GM23338 (cell line): ENCODE measurements at places on chromosomes 7 and 10. TPM values are rescaled to one million over a fixed set of nuclear protein-coding genes. Genes with fewer than 3 reads are reported as not detected.
A peak's percentile ranks its signal among the peaks of the same experiment; 100 is the strongest.

Gene SPACDR
- total RNA-seq = 0.52 TPM in 1 of 2 replicates, not detected in the other

Gene ENKUR
- total RNA-seq = not detected in 2 replicates

Gene ZNF277
- 22.5 and 25.4 TPM in 2 replicates for total RNA-seq

Gene SPDYE3
- total RNA-seq = not detected in 2 replicates

Gene C10orf143
- 0.21 and 0.62 TPM in 2 replicates for total RNA-seq

GRCh38 chr10:4215963-4216575 lies 431.1 kb upstream of the KLF6 start:
- H3K4me1 ChIP-seq = peaks cover 39% of the 10 kb centered on the region
- no peaks in the 10 kb centered on the region for H3K36me3 ChIP-seq
- no peaks in the 10 kb centered on the region for H3K27me3 ChIP-seq
- H3K27ac ChIP-seq = no peak overlapping the region

DNA sequence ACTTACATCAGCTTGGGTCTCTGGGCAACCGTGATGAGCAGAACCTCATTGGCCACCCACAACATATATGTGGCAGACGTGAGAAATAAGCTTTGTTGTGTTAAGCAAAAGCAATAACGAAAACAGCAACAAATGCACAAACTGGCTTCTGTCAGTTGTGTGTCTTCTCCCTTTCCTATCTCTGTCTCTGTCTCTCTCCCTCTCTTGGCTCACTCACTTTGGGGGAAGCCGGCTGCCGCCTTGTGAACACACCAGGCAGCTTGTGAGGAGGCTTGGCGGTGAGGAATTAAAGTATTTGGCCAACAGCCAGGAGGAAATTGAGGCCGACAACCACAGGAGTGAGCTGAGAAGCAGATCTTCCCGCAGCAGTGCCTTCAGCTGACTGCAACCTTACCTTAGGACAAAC lies 21.9 kb upstream of the CDCA7L start:
- H3K4me3 ChIP-seq = no peak overlapping the region
- H3K36me3 ChIP-seq = no peaks in the 10 kb centered on the region
- no peak for DNase-seq
- no peak overlapping the region for H3K27ac ChIP-seq

DNA sequence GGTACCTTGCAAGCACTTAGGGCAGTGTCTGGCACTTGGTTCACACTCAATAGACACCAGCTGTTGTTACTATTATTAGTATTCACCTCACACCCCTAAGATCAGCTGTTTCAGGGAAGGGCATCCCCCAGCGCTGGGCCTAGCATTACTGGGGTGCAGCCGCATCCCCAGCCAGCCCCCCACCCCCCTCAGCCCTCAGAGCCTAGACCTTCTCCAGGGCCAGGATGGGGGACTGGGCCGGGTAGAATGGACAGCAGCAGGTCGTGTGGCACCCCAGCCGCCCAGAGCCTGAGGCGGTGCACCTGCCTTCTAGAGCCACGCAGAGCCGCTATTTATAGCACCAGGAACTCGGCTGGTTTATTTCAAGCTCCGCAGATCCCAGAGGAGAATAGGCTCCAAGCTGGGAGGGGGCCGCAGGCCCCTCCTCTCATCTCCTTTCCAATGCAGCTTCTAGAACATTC lies 60.5 kb downstream of the GTF2IRD1 start:
- no peaks in the 10 kb centered on the region for H3K36me3 ChIP-seq
- no peaks in the 10 kb centered on the region for H3K4me1 ChIP-seq
- no peak overlapping the region for H3K4me3 ChIP-seq
- DNase-seq = no peak
- no peaks in the 10 kb centered on the region for H3K27me3 ChIP-seq

- H3K4me3 ChIP-seq = no peak overlapping the region
- peaks cover 2% of the 10 kb centered on the region; the same call in 1 of the 2 replicates for H3K4me1 ChIP-seq
- H3K36me3 ChIP-seq = no peaks in the 10 kb centered on the region
- H3K27me3 ChIP-seq = no peaks in the 10 kb centered on the region
- no peak for DNase-seq
Measured at GRCh38 chr7:65475040-65475726, 101.5 kb downstream of the ZNF92 start.

DNA sequence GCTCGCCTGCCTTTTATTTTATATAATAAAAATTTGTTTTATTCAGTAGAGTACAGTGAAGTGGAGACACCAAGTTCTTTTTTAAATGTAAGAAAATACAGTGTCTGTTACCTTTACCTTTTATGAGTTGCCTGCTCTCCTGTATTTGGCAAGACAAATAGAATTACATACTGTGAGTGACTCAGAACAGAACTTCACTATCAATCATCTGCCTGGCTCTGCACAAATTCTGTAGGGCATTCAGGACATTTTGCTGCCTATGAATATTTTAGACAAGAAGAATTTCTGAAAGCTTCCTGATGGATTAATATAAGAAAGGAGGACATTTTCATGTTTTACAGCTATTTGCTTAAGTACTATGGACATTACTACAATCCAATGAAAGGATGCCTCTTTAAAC lies 135.4 kb upstream of the PHF14 start:
- no peak for DNase-seq
- H3K27ac ChIP-seq = no peak overlapping the region
- no peak overlapping the region for H3K4me3 ChIP-seq
- no peaks in the 10 kb centered on the region for H3K4me1 ChIP-seq
- no peaks in the 10 kb centered on the region for H3K27me3 ChIP-seq
- no peaks in the 10 kb centered on the region for H3K36me3 ChIP-seq

DNA sequence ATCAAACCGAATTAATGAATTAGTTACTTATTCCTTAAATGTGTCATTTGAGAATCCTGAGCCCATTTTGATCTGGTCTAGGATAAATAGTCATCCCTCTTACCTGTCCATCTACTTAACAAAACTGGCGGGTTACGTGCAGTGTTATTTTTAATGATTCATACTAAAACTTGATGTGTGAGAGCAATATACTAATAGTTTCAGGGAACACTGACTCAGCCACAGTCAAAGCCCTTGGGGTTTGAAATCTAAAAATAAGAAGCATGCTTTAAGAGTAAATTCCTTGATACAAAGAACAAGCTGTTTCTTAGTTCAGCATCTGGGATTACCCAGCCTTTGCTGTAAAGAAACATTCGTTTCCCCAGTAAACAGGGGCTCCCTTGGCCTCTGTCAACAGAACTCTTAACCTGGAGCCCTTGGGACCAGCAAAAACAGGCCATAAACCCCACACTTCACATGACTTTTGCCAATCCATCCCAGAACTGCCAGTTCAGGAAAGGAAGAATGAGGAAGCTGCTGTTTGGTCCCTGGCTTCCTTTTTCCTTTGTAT lies 370.6 kb upstream of the IGFBP3 start:
- DNase-seq = no peak
- no peaks in the 10 kb centered on the region for H3K4me1 ChIP-seq
- H3K27ac ChIP-seq = no peak overlapping the region
- H3K4me3 ChIP-seq = no peak overlapping the region
- H3K27me3 ChIP-seq = no peaks in the 10 kb centered on the region

GRCh38 chr7:94615666-94616065 lies 40.3 kb downstream of the SGCE start:
- DNase-seq = no peak
- no peaks in the 10 kb centered on the region for H3K36me3 ChIP-seq
- no peaks in the 10 kb centered on the region for H3K4me1 ChIP-seq
- H3K4me3 ChIP-seq = no peak overlapping the region
- H3K27ac ChIP-seq = no peak overlapping the region

DNA sequence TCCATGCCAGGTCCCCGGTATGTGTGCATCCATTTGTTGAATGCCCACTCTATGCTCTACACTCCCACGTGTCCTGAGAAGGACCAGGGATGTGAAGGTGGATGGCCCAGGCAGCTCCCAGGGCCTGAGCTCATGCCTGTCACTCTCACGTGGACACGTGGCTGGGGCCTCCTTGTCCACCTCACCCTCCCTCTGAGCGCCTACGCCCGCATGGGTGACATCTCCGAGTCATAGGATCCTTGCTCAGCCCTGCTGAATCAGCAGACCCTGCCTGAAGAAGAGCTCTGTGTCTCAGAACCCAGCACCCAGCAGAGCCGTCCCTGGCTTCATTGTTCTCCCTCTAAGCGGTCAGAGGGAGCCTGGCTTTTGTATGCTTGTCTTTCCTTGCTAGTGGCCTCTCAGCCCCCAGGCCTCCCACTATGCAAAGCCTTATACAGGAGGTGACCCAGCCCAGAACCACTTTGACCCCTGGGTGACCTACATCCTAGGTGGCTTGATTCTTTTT lies 107.9 kb upstream of the PPIF start:
- H3K36me3 ChIP-seq = no peaks in the 10 kb centered on the region
- peak overlapping the region; percentile 46; the same call in 1 of the 2 replicates for H3K4me3 ChIP-seq
- no peak overlapping the region for H3K27ac ChIP-seq
- peaks cover 53% of the 10 kb centered on the region for H3K4me1 ChIP-seq
- peak; percentile 67 for DNase-seq

DNA sequence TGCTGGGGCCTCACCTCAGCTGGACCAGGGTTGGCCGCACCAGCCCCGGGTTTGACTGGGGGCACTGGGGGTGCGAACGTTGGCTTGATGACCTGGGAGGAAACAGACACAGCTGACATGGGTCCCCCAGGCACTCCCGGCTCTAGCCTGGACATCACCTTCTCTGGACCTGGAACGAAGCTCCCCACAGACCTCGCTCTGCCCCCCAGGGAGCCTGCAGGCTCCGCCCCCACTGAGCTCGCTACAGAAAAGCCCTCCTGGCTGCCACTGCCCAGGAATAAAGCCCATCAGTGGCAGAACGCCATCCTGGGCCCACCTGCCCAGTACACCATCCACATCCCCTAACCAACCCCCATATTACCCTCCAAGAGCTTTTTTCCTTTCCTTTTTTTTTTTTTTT lies 13.0 kb downstream of the ADAM8 start:
- H3K27me3 ChIP-seq = peaks cover 8% of the 10 kb centered on the region
- peaks cover 8% of the 10 kb centered on the region for H3K4me1 ChIP-seq
- no peak overlapping the region for H3K4me3 ChIP-seq
- no peaks in the 10 kb centered on the region for H3K36me3 ChIP-seq

- no peaks in the 10 kb centered on the region for H3K27me3 ChIP-seq
- no peak for DNase-seq
- H3K4me3 ChIP-seq = no peak overlapping the region
- H3K4me1 ChIP-seq = no peaks in the 10 kb centered on the region
Measured at GRCh38 chr10:86333826-86334487, 32.6 kb downstream of the GRID1 start.

DNA sequence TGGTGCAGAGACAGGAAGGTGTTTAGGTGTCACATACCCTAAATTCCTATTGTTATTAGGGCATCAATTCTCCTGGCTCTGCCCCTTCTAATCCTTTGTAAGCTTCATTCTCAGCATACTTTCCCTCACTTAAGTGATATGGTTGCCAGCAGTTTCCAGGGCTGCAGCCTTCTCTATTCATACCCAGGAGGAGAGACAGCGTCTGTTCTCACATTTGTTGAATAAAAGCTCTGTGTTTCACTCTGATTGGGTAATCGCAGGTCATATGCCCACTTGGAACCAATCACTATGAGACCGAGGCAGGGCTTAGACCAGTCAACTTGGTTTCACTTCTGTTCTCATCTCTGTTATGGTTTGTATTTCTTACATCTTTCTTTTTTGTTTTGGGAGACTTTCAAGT lies 109.6 kb upstream of the MTPN start:
- H3K27ac ChIP-seq = no peak overlapping the region
- no peaks in the 10 kb centered on the region for H3K4me1 ChIP-seq
- H3K36me3 ChIP-seq = no peaks in the 10 kb centered on the region

DNA sequence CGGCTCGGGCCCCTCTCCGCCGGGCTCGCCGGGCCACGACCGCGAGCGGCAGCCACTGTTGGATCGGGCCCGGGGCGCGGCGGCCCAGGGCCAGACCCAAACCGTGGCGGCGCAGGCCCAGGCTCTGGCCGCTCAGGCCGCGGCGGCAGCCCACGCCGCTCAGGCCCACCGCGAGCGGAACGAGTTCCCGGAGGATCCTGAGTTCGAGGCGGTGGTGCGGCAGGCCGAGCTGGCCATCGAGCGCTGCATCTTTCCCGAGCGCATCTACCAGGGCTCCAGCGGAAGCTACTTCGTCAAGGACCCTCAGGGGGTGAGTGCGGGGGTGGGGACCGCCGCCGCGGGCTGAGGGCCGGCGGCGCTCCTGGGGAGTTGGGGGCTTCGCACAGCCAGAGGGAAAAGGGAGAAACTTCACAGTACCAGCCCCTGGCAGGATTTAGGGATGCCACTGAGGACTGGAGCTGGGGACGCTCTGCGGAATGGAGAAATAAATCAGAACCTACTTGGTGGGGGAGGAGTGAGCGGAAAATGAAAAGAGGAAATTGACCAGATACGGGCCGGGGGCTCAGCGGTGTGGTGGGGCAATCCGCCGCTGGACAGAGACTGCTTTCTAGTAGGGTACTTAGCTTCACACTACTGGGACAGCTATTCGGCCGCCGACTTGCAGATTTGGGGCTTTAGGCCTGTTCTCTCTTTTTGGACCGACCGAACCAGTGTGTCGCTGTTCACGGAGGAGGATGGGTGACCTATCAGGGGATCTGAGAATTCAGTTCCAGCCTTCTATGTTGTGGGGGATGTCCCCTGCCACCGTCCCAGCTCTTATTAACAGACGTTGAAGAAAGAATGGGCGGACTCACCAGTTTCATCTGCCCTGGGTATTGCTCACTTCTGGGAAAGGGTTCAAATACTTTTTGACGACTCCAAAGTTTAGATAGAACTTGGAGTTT lies 669 bp downstream of the PI4K2A start:
- H3K4me3 ChIP-seq = peak overlapping the region; percentile 92
- peak; percentile 69 for DNase-seq
- H3K4me1 ChIP-seq = peaks cover 6% of the 10 kb centered on the region; the same call in 1 of the 2 replicates
- peaks cover under 1% of the 10 kb centered on the region for H3K36me3 ChIP-seq

GRCh38 chr7:24881623-24882022 lies 98.4 kb downstream of the OSBPL3 start:
- DNase-seq = peak; percentile 57
- H3K27me3 ChIP-seq = no peaks in the 10 kb centered on the region
- H3K36me3 ChIP-seq = no peaks in the 10 kb centered on the region
- H3K4me1 ChIP-seq = peaks cover 45% of the 10 kb centered on the region
- no peak overlapping the region for H3K4me3 ChIP-seq

DNA sequence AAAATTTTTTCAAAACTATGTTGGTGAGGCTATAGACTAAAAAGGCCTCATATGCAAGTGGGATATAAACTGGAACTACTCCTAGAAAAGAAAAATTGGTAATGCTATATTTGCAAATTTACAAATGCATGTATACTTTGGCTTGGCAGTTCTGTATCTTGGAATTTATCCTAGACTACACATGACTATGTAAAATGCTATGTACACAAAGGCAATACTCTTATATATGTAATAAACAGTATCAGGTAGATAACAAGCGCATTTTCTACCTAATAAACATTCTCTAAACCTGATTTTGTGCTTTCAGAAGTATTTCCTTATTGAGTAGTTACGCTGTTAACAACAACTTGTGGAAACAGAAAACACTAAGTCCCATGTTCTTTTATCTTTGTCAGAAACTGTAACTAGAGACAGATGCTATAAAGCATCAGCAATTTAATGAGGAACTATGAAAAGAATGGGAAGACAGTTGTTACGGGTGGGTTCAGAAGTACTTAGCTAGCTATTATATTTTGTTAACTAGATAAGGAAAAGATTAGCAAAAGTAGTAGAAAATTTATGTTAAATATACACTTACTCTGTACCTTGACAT lies 107.8 kb downstream of the ARHGAP12 start:
- no peak for DNase-seq
- no peaks in the 10 kb centered on the region for H3K36me3 ChIP-seq
- no peak overlapping the region for H3K4me3 ChIP-seq
- H3K27ac ChIP-seq = no peak overlapping the region
- no peaks in the 10 kb centered on the region for H3K4me1 ChIP-seq
- H3K27me3 ChIP-seq = no peaks in the 10 kb centered on the region
